ENCODE measurements at places on chromosomes 1 and 21.

- no peak for DNase-seq
These were observed 31.2 kb downstream of the VAV3 start for GRCh38 chr1:107933736-107934135.

- no peak for DNase-seq
These were observed 18.6 kb upstream of the FMN2 start for GRCh38 chr1:240073097-240073496.

- no peak for DNase-seq
These were observed 119.1 kb upstream of the RUNX3 start for GRCh38 chr1:25049190-25049589.

DNA sequence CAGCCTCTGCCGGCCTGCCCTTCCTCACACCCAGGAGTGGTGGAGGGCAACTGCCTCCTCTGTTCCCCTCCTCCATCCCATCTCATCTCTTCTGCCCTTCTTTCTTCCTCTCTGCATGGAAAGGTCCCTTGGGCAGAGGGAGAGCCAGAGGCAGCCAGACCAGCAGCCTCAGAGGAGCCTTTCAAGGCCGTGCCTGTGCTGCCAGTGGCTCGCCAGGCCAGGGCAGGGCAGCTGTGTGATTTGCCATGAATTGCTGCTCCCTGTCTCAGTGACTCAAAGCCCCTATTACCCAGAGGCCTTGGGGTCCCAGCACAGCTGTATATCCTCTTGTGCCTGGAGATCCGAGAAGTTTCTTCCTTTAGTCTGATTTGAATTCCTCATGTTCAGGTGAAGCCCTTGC is 21.9 kb downstream of the TMCC2 start:
- no peak for DNase-seq
